ENCODE measurements at places on chromosomes 1 and 21.
A peak's percentile ranks its signal among the peaks of the same experiment; 100 is the strongest.

DNA sequence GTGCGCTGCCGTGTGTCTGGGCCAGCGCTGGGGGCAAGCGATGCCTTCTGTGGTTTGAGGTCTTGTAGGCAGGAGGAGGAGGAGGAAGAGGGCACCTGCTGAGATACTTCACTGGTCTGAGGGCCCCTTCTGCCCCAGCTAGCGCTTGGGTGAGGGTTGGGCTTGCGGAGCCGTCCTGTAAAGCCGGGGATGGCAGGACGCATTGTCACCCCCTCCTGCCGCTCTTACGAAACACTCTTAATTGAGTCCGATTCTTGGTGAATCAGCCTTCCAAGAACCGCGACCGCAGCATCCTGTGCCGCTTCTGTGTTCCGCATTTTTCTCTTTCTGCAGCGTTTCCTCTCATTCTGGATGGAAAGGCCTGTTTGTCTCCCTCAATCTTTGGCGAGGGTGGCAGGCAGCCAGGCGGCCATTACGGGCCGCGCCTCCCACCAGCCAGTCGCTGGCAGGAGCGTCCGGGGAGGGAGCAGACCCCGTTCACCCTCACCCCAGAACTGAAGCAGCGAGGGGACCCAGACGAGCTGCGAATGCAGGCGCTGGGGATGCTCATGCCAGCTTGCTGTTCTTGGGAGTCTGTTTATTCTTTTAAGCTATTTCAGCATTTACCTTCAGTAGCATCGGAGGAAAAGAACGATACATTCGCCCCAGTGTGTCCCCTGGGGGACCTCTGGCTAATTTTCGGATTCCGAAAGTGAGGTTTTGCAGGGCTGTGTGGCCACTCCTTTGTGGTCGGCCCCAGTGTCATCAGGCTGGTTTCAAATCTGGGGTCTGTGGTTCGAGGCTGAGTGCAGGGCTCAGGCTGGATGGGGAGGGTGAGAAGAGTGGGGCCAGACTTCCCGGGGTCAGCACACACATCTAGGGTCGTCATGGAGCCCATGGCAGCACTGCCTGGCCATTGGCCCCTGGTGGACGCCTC lies 62.7 kb downstream of the SKI start:
- DNase-seq = peak; percentile 82

DNA sequence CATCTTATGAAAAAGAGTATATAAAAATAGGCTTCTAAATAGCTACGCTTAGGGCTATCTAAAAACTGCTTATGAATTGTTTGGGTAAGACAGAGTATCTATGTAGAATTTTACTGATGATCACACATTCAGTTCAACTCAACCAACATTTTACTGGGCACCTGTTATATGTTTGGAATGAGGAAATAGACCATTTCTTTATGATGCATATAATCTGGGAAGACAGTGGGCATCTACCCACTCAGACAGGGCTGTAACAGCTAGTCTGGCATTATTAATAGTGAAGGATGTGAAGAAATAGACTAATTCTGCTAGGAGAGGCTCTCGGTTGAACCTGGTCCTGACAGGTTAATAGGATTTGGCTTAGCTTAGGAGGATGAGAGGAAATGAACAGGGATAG lies 56.9 kb downstream of the TIAM1 start:
- no peak for DNase-seq

- DNase-seq = peak; percentile 15
Measured at GRCh38 chr1:3312898-3313575, 141.4 kb upstream of the ARHGEF16 start.

GRCh38 chr1:14826172-14826636 lies 227.7 kb downstream of the KAZN start:
- no peak for DNase-seq

DNA sequence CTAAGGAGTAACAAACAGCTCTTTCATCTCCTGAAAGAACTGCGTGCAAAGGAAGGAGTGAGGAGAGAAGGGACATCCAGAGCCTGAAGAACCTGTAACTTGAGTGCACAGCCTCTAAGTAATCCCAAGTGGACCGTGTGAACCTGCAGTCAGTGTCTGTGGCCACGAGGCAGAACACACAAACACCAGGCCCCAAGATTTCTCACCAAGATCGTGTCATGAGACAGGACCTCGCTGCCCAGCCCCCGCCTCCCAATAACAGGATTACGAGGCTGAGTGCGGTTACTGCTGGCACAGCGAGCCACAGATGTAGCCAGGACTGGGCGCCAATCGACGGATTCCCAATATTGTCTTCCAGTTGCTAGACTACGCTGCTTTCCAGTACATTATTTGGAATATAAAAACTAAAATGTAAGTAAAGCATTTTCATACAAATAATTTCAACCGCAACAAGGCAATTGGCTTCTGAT lies 101.3 kb upstream of the SLC25A33 start:
- no peak for DNase-seq

DNA sequence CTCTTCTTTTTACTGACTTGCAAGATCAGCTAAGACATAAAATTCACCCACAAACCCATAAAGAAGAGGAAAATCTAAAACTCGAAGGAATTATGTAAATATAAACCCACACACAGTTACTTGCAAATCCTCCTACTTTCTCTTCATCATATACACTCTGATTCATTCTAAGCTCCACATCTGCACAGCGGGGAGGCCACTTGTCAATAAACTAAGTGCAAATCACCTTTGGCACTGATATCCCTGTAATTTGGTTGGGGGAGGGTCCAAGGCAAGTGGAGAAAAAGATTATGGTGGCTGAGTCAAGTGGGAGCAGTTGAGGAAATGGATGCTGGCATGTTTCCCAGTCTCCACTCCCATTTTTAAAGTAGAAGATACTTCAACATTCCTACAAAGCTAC lies 596.5 kb downstream of the MATN1 start:
- no peak for DNase-seq

- DNase-seq = no peak
Measured at GRCh38 chr1:189821833-189822232, 655.8 kb downstream of the BRINP3 start.

GRCh38 chr1:160768295-160768657 lies 27.7 kb upstream of the LY9 start:
- DNase-seq = peak; percentile 87

GRCh38 chr1:212782422-212783154 lies 9.0 kb downstream of the NSL1 start:
- DNase-seq = no peak

GRCh38 chr1:244155661-244156060 lies 104.6 kb downstream of the ZBTB18 start:
- no peak for DNase-seq

DNA sequence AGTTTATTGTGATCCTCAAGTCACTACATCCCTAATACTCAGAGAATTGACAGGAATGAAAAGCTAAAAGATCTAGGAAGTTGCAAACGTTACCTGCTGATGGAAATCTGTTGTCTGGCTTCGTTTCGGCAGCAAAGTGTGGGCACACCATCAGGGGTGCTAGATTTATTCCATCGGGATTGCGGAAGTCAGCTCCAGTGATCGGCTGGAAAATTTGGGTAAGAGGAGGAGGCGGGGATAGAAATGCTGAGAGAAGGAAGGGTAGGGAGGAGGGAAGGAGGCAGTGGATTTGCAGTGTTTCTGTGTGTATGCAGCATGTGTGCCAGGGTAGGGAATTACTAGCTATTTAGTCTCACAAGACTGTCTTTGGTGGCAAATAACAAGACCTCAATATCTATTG lies at the start of gene CTSK:
CTSK (minus strand) TSS at position 140 of the 400 bp plus-strand sequence. CDS start 1,455 bp downstream, outside the sequence.
- no peak for DNase-seq

GRCh38 chr1:91725989-91726721 lies 159.8 kb downstream of the TGFBR3 start:
- DNase-seq = no peak

GRCh38 chr1:19643121-19643520 lies 990 bp upstream of the NBL1 start:
- no peak for DNase-seq

- no peak for DNase-seq
Measured at GRCh38 chr21:27426196-27426595, 459.3 kb upstream of the ADAMTS5 start.

- DNase-seq = no peak
Measured at GRCh38 chr1:83113652-83114051, 885.3 kb downstream of the TTLL7 start.

DNA sequence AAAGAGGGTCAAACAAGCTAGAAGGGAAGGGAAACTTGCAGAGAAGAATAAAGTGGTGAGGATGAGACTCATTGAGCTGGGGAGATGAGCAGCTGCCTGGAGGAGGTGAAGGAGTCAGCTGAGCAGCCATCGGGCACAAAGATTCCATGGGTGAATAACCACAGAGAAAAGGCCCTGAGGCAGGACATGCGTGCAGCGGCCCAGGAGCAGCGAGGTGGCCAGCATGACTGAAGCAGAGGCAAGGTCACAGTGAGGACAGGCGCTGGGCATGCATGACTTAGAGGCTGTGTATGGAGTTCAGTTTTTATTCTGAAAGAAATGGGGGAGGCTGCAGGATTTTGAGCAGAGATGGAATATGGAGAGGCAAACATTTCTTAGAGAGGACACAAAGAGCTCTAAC lies 24.9 kb downstream of the OLFML2B start:
- DNase-seq = no peak

- DNase-seq = no peak
Measured at GRCh38 chr1:240806200-240806745, 194.3 kb upstream of the GREM2 start.

GRCh38 chr1:181397845-181398244 lies 85.5 kb upstream of the CACNA1E start:
- DNase-seq = peak; percentile 50

- peak; percentile 61 for DNase-seq
Measured at GRCh38 chr1:167474191-167474641, 44.1 kb downstream of the CD247 start.

DNA sequence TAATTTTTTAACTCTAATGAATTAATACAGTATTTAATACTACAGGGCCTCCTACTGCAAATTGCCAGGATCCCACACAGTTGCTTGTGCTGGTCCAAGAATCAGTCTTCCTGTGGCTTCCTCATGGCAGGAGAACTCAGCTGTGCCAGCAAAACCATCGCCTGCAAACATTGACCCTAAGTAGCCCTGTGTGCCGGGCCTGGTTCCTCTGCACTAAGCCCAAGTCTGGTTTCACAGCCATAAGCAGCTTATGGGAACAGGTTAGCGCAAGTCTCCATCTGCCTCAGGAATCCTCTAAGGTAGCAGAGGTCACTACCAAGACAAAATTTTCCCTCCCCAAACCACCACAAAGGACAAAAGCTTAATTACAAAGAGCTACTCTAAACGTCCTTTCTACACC lies 216.6 kb downstream of the PLA2G4A start:
- no peak for DNase-seq

DNA sequence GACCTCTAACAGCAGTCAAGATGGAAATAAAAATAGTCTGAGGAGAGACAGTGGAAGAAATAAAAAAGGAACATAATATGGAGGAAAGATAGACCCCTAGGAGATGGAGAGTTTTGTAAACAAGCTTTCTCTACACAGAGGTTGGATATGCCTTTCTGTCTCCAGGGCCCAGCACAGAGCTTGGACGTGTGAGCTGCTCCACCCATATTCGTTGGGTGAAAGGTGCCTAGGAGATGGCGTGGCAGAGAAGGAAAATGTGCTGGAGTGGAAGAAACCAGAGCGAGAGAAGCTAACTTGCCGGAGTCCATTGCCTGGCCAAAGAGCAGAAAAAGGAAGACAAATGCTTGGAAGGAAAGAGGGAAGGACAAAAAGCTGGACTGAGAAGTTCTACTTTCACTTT lies 78.3 kb upstream of the LMO4 start:
- DNase-seq = no peak

Measured in CD4-positive, alpha-beta T cell treated with Interleukin-17A for 4 hours (primary cell).